ENCODE measurements at places on chromosomes 4 and X.

- no peak for DNase-seq
Observed at GRCh38 chr4:13705521-13706041, 78.1 kb upstream of the BOD1L1 start.

GRCh38 chr4:38155589-38156294, 195.5 kb downstream of the PTTG2 start:
- DNase-seq: no peak

- DNase-seq: no peak
Observed at GRCh38 chr4:150591904-150592303, 10.0 kb downstream of the MAB21L2 start.

DNA sequence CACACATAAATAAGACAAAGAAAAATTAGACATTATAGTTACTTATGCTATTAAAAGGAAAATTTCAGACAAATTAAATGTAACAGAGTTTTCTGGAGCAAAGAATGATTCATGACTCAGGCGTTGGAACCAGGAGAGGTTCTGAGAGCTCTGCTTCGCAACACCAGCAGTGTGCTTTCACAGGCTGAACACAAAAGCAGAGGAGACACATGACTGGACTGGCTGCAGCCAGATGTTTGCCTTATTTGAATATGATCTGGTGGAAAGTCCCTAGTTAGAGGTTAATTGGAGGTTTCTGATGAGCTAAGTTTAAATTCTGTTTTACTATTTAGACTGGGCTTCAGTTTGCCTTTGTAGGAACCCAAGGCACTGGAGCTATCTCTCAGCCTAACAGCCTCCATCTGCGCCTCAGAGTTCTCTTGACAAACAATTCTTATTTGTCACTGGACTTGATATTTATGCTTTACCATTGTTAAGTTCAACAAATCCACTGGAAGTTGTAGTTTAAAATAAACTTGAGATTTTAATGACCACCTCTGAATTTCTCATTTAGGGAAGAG, 16.2 kb downstream of the BOD1L1 start:
- no peak for DNase-seq

GRCh38 chr4:4986841-4987240, 32.4 kb downstream of the CYTL1 start:
- DNase-seq: no peak

DNA sequence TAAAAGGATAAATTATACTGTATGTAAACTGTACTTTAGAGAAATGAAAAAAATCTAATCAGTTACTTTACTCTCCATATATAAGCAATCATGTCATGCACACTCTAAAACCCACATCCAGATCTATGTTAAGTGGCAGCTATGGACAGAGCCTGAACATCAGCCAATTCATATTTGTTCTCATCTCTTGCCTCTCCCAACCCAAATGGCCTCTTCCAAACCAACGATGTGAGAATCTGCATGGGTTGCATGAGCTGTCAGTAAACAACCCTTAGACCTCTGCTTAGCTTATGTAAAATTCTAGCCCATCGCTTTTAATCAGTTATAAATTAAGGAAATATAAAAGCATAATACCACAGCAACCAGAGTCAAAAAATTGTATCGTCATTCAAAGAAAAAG, 288.7 kb upstream of the INTU start:
- no peak for DNase-seq

- no peak for DNase-seq
Observed at GRCh38 chr4:32798471-32799159, 2078.4 kb downstream of the PCDH7 start.

- no peak for DNase-seq
Observed at GRCh38 chrX:23779025-23779424, 3.9 kb upstream of the SAT1 start.

- no peak for DNase-seq
Observed at GRCh38 chr4:94221916-94222315, 14.3 kb downstream of the SMARCAD1 start.

DNA sequence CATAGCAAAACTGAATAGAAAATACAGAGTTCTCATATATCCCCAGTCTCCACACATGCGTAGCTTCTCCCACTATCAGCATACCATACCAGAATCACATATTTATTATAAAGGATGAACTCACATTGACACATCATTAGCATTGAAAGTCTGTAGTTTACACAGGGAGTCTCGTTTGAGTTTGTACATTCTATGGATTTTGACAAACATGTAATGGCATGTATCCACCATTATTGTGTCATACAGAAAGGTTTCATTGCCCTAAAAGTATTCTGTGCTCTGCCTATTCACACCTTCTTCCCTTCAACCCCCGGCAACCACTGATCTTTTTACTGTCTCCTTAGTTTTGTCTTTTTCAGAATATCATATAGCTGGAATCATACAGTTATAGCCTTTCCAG, 562.4 kb downstream of the KCTD8 start:
- no peak for DNase-seq

DNA sequence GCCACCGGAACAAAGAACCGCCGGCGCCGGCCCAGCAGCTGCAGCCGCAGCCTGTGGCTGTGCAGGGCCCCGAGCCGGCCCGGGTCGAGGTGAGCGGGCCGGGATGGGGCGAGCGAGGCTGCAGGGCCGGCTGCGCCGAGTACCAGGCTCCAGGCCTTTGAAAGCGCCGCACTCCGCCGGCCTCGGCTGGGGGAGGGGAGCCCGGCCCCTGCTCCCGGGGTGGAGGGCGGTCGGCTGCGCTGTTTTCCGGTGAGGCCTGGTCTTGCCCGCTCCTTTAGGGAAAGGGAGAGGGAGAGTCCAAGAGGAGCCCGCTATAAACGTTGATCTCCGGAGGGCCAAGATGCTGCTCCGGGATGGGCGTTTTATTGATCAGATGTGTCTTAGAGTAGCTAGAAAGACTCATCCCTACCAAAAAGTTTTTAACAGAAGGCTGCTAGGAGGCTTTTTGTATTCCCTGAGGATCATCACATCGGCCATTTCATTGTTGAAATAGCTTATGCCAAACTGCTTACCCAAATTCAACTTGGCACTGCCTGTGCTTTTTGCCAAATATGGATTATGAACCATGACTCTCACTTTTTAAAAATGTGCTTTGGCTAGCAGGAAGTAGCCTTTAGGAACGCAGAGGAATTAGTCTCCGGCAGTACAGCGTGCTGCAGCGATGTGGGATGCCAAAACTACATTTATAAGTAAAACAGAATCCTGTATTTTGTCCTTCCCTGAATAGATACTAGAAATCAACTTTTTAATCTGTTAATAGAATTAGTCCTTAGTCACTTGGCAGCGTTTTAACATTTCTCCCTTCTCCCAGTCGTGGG, 760 bp downstream of the TMEM165 start:
- DNase-seq: peak; percentile 4

DNA sequence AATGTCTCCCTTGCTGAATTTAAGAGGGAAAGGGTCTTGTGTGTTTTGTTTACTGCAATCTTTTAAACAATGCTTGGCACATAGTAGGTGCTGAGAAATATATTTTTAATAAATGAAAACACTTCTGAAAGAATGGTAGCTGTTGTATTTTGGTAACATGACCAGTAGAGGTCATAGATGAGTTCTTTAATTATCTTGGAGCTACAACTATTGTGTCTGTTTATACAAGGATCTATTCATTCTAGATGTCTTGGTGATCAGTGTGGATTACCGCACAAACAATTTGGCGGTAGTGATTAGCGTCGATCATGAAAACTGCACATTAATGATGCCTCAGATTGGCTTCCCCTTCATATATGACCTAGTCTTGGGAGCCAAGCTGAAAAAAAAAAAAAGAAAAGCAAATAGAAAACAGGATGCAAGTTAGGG, 21.4 kb upstream of the SCRG1 start:
- no peak for DNase-seq

DNA sequence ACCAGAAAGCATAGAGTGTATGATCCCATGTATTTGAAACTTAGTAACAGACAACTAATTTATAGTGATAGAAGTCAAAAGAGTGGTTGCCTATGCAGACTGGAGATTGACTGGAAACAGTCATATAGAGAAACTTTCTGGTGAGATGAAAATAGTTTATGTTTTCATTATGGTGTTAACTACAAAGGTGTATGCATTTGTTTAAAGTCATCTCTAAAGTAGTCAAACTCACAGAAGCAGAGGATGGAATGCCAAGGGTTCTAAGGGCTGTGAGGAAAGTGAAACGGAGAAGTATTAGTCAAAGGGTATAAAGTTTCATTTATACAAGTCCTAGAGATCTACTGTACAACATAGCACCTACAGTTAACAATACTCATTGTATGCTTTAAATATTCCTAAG, 45.8 kb downstream of the ENOX2 start:
- DNase-seq: no peak

- no peak for DNase-seq
Observed at GRCh38 chr4:167587361-167587760, 353.1 kb upstream of the SPOCK3 start.

- no peak for DNase-seq
Observed at GRCh38 chrX:22934640-22935039, 65.1 kb upstream of the DDX53 start.

GRCh38 chrX:110699109-110699508, 96.5 kb downstream of the CHRDL1 start:
- DNase-seq: no peak

- no peak for DNase-seq
Observed at GRCh38 chr4:20194123-20195013, 57.3 kb upstream of the SLIT2 start.

DNA sequence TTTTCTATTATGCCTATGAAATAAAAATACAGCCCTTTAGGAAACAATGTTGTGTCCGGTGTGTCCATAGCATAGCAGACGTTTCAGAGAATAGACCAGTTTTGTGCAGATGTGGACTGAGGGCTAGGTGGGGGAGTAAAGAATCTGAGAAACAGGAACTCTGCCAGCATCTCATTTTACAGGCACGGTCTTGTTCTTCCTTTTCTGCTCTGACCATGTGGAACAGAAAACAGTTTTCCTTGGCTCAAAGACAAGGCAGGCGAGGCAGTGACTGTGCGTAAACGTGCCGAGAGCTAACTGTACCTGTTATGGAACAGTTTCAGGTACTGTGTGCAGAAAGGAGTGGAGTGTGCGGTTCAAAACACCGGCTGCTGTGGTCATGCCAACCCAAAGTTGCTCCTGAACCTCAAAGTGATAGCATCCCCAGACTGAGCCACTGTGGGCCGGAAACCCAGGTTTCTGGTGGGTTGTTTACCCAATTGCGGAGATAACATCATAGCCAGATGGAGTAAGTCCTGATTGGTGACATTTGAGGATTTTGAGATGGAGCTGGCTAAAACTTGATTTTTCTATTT, 20.2 kb downstream of the CNGA2 start:
- no peak for DNase-seq

DNA sequence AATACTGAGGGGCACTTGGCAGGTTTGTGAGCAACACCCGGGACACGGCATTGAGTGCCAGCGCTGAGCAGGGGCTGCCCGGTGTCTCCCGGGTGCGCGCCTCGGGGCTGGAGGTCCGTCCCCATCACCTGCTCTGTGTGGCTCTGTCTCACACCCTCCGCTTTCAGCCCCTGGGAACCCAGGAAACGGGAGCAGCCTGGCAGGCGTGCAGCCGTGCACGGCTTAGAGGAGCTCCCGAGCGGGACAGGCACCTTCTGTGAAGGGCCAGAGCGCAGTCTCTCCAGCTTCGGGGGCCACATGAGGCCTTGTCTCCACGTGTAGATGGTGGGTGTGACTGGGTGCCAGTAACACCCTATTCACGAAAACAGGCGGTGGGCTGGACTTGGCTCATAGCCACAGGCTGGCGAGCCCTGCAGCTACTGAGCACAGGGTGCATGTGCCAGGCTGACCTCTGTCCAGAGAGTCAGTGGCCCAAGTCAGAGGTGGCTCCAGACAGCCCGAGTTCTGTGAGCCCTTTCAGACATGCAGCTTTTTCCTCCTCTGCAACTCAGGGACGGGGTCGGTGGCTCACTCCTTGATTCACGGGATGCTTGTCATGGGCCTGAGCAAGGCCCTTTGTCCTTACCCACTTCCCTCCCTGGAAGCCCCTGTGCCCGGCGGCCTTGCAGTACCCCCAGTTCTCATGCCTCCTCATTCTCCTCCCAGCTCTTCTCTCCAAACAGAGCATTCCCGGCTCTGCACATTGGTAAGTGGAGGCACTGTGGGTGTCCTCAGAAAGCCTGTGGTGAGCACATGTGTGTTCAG, 23.5 kb downstream of the UVSSA start:
- DNase-seq: no peak

GRCh38 chr4:110780538-110780937, 157.7 kb upstream of the PITX2 start:
- DNase-seq: no peak

DNA sequence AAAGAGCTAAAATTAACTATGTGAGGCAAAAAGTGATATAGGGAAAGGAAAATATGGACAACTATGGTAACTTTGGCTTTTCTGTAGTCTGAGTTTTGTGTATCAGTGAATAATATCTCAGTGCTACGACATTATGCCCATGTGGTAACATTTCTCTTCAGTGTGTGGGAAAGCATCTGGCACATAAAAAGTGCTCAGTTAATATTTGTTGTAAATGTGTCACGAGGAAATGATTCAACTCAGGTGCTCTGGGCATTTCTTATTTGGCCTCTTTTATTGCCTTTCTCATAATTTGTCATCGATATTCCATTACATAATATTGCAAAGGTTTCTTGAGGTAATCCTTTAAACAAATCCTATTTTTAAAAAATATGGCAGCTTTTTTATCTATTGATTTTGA, 17.6 kb downstream of the OFD1 start:
- no peak for DNase-seq

GRCh38 chr4:153780221-153780620, 8.7 kb downstream of the SFRP2 start:
- no peak for DNase-seq

GRCh38 chr4:38343608-38344007, 320.4 kb upstream of the KLF3 start:
- no peak for DNase-seq

DNA sequence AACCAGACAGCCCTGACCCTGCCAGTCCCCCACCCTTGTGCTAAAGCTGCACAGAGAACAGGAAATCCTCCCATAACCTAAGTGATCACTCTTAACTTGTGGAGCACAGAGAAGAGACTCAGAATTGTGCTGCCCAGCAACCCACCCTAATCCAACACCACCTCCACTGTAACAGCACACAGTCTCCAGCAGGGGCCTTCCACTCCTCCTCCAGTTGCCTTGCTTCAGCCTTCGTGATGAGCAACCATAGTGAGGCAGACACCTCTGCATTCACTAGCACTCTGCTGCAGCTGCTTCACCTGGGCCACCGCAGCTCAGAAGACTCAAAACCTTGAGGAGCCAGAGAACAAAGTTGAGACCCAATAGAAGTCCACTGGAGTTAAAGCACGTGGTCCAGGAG, 7.9 kb upstream of the UGT2B4 start:
- DNase-seq: no peak

- DNase-seq: no peak
Observed at GRCh38 chr4:146795711-146796110, 150.0 kb downstream of the TTC29 start.

GRCh38 chrX:1788300-1788911, 173.5 kb downstream of the ASMT start:
- no peak for DNase-seq

GRCh38 chr4:158766434-158767044, 2.3 kb upstream of the FNIP2 start:
- no peak for DNase-seq
